ENCODE measurements at places on chromosomes 7 and 10.

DNA sequence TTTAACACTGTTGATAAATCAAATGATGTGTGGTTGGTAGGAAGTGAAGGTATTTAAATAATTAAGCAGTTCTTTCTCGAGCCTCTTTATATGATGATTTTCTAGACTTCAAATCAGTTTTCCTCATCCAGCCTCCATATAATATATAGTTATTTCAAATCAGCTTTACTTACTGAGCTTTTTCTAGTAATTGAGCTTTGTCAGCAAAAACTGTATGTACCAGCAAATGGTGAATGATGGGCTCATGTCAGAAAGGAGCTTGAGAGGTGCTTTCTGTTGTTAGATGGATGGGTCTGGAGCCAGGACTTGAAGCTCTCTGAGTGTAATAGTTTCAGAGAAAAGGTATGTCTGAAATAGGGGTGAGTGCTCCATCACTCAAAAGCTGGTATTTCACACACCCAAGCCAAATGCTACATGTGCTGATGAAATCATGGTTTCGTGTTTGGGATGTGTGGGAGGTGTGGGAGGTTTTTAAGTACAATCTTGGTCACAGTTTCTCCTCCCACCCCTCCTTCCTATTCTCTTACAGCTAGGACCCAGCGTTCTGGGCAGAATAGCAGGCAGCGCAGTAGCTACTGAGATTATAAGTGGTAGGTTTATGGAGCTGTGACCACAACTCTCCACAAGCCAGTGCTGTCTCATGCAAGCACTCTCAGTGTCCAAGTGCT, 55.8 kb downstream of the LRMDA start:
- no peak for DNase-seq

DNA sequence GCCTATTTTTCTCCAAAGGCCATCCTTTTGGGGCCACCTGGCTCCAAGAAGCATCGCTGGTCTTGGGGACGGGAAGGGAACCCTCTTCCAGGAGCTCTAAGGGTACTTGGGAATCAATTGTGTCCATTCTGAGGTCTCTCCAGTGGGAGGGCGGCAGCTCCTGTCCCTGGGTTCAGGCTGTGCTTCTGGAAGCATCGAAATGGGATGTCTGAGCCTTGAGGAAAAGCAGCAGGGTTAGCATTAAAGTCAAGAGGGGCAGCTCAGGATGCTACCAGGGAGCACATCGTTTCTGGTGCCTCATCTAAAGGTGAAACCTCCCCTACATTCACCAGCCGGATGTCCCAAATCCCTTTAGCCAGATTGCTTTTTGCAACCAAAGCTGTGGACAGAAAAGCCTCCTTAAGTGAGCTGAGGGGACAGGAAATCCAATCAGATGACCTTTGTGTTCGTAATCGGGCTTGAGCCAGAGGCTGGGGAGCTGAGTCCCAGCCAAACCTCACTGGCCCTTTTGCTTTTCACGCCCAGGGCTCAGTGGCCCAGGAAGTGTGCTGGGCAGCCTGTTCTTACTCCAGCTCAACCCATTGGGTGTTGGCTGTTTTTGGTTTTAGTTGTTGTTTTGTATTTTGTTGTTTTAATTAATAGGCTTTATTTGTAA, 88.8 kb upstream of the ANLN start:
- DNase-seq, result no peak

DNA sequence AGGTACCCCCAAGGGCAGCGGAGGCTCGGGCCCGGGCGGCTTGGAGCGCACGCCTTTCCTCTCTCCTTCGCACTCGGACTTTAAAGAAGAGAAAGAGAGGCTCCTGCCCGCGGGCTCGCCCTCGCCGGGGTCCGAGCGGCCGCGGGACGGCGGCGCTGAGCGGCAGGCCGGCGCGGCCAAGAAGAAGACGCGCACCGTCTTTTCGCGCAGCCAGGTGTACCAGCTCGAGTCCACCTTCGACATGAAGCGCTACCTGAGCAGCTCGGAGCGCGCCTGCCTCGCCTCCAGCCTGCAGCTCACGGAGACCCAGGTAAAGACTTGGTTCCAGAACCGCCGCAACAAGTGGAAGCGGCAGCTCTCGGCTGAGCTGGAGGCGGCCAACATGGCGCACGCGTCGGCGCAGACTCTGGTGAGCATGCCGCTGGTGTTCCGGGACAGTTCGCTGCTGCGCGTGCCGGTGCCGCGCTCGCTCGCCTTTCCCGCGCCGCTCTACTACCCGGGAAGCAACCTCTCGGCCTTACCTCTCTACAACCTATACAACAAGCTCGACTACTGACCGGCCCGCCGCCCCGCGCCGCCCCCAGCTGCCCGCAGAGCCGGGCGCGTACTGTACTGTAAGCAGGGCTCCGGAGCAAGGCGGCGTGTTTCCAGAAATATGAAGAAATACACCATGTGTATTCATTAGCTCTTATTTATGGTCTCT, 1.8 kb downstream of the HMX2 start:
- DNase-seq, result no peak

- no peak for DNase-seq
These were observed 9.6 kb downstream of the CUL1 start for GRCh38 chr7:148708026-148708885.

DNA sequence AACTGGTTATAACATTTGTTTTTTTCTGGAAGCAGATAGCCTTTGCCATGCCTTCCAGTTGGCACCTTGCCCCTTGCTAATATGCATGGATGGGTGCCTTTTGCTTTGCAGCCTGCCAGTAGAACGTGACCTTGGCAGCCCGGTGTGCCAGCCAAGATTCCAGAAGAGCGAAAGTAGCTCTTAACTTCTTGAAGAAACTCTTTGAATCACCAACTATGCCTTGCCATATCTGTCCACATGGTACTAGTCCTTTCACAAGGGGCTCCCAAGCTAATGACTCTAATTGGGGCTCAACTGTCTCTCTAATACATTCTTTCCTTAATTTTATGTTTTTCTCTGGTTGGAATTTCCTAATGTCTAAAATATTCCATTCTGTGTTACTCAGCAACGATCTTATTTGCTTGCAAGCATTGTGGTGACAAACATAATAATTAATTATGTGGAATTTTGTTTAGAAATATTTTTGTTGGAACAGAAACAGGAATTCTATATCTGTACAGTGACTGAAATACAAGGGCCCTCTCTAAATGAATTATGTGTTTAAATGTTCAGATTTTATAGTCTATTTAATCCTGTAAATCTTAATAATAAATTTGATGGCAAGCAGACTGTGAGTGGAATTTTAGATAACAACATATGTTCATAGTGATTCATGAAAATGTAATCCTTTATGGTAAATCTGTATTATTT, 45.8 kb downstream of the HDAC9 start:
- no peak for DNase-seq

DNA sequence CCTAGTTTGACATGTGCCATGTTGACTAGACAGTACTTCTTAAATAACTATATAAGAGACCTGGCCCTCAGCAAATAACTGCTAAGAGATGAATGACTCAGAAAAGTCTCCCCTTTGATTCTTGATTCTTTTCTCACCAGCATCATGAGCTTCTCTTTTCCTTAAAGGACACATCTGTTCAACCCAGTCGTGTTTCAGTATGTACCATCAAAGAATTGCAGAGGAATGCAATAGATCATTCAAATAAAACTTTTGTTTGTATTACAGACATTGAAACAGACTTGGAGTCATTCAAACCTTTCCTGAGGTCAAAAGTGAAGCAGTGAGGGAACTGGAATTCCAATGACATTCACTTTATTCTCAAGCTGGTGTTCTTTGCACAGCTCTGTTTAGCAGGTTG, 598.3 kb upstream of the GHITM start:
- no peak for DNase-seq

- peak; percentile 20 for DNase-seq
These were observed 278.9 kb downstream of the HPSE2 start for GRCh38 chr10:98956576-98957260.

GRCh38 chr10:69449841-69450240, 1.4 kb upstream of the TSPAN15 start:
- DNase-seq, result peak; percentile 85

GRCh38 chr7:148397985-148398384, 192.6 kb upstream of the C7orf33 start:
- DNase-seq, result no peak

GRCh38 chr7:6279937-6280336, 7.5 kb upstream of the CYTH3 start:
- DNase-seq, result no peak

DNA sequence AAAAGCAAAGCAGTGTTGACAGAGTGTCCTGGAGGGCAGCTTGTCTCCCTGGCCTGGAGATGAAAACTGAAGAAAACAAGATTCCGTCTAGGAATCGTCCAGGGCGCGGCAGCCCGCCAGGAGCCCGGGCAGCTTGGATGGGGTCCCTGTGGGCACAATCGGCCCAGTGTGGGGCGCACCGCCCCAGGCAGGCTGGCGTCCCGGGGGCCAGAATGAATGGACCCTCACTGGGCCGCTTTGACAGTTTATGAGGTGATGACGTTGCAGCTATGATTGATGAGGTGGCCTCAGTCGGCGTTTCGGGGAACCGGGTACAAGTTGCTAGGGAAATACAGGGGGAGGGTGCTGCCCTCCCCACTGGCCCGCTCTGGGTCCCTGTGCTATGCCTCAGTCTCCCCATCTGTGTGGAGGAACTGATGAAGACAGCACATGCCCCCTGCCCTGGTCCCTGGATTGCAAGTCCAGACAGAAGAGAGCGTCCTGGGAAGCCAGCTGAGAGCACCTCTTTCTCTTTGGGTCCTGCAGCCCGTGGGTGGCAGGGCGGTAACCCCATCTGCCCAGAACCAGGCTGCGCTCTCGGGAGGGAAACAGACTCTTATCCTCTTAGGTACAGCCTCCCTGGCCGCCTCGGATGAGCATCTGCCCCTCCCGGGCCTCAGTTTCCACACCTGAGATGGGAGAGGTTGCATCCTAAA, 131.3 kb downstream of the LHPP start:
- no peak for DNase-seq

- DNase-seq, result no peak
These were observed 12.3 kb downstream of the OGDH start for GRCh38 chr7:44618753-44619152.

DNA sequence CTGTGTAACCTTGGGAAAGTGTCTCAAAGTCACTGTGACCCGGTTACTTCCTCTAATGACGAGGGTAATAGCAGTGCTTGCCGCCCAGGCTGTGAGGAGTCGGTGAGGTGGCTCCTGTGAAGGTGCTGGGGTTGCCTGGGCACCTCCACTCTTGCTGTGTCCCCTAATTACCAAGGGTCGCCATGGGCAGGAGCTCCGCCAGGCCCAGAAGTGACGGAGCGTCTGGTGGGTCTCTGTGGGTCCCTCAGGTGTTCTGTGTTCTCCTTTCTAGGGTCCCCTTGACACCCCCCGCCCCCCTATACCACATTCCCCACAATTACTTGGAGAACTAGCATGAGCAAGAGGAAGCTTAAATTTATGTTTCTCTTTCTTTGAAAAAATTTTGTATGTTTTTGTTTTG, 161.5 kb downstream of the WDR37 start:
- no peak for DNase-seq

DNA sequence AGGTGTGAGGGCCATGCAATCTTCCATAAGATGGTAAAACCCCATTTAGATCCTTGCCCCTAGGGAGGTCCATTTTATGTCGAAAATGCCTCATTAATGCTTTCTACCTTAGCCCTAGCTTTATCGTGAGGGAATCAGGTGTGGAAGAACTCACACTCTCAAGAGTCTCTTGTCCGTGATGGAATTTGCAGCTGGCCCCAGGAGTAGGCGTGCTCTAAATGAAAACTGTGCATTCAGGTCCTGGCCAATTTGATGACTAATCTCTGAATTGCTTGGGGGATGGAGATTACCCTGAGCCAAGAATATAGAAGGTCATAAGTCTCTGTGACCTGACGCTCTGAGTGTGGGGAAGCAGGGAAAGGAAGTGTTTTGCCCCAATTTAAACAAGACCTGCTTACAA, 6.6 kb downstream of the C10orf90 start:
- peak; percentile 8 for DNase-seq

DNA sequence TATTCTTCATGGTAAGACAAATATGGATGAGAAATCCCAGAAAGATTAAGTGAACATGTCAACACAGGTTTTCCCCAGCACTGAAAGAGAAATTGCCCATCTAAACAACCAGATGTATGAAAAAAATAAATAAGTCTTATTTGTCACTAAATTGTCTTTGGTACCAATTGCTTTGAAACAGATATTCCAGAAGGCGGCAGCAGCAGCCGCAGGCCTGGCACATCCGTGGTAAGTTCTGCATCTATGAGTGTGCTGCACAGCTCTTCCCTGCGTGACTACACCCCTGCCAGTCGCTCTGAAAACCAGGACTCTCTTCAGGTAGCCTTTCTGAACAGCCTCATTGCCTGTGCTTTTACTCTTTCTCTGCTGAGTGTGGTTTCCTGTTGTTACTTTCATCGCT, 49.7 kb upstream of the GATAD1 start:
- no peak for DNase-seq

DNA sequence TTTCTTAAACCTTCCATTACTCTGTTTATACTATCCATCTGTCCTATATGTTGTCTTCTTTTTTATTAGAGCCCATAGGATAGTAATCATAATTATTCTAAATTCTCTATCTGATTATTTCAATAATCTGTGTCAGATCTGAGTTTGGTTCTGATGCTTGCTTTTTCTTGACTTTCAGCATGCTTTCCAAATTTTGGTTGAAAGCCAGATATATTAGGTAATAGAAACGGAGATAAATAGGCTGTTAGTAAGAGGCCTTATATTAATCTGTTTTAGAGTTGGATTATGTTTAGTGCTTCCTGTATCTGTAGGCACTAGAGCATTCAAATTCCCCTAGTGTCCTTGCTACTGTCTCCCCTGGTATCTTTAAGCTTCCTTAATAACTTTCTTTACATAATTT, 939.9 kb upstream of the GHITM start:
- no peak for DNase-seq

- no peak for DNase-seq
These were observed 32.7 kb upstream of the KLHL7 start for GRCh38 chr7:23072922-23073321.

GRCh38 chr10:117418121-117418520, 42.9 kb upstream of the PDZD8 start:
- peak; percentile 9 for DNase-seq

DNA sequence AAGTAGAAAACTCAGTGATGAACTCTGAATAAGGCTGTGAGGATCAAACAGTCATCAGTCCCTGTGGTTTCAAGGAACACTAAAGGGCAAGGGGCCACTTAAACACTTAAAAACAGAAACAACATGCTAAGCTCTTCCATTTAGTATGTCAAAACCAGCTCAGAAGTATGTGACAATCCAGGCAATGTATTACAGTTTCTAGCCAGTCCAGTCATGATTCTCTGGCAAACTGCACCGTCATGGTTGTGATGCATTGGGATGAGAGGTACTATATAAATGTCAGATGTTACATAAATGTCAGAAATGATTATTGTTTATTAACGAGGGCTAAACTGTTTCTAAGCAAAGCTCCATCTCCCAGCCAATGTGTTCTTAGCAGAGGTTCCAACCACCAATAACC, 4.7 kb upstream of the CREB5 start:
- DNase-seq, result no peak

- DNase-seq, result no peak
These were observed 682.8 kb downstream of the MAGI2 start for GRCh38 chr7:78770422-78771410.

DNA sequence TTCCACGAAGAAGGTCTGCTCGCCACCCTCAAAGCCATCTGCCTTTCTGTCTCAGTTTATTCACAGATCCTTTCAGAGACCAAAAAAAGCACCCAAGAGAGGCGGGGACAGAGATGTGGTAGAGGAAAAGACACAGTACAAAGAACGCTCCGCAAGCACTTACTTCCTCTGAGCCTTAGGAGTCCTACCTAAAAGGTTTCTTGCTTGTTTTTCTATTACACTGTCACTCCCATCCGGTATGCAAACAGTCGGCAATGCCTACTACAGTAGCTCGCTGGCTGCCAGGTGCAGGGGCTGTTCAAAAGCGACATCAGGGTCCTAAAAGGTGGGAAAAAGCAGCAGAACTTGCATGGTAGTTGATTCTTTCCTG, 816 bp downstream of the TECPR1 start:
- no peak for DNase-seq

GRCh38 chr7:115603416-115603815, 427.1 kb downstream of the TFEC start:
- DNase-seq, result no peak

Data from LoVo (cell line).